ENCODE measurements at places on chromosomes 4 and X.
A peak's percentile ranks its signal among the peaks of the same experiment; 100 is the strongest.

DNA sequence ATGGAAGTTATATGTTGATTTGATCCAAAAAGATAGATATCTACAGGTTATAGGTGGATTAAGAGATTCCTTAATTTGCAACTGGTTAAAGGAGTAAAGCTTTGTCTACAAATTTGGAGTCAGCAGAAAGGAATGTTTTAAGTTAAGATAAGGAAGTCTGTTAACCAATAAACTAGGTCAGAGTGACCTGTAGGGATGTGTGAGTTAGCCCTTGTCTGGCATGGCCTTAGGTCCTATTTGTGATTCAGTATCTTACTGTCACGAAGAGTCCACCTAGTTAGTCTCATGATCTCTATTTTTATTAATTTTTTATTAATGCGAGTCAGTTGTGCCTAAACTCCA, 230.8 kb downstream of the INPP4B start:
- DNase-seq: no peak

DNA sequence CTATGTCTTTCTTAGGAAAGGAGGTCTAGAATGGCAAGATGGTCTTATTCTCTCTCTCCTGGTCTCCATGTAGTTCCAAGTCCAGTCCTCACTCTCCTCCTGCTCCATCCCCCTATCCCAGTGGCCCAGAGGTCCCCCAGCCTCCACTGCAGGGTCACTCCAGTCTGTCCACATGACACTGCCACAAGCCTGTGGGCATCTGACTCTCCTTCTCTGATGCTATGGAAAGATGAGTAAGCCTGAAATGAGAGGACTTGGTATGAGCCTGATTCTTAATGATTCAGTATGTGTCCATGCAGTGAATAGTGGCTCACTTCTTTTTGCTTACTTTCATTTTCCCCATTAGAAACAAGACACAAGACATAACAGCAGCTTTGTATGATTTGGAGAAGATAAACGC, 516.8 kb upstream of the ADGRL3 start:
- no peak for DNase-seq

DNA sequence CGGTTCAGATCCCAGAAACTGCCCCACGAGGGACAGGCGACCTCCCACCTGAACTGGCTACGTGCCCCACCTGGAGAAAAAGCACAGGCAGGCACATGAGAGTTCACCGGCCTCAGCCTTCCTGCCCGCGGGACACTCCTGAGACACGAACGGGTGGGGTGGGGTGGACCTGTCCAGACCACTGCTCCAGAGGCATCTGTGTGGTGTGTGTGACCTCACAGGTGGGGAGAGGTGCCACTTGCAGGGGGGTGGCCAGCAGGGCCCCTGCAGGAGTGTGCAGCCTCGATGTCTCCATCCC, 18.5 kb downstream of the NELFA start:
- DNase-seq: no peak

- no peak for DNase-seq
Measured at GRCh38 chrX:129938081-129938480, 32.1 kb downstream of the UTP14A start.

DNA sequence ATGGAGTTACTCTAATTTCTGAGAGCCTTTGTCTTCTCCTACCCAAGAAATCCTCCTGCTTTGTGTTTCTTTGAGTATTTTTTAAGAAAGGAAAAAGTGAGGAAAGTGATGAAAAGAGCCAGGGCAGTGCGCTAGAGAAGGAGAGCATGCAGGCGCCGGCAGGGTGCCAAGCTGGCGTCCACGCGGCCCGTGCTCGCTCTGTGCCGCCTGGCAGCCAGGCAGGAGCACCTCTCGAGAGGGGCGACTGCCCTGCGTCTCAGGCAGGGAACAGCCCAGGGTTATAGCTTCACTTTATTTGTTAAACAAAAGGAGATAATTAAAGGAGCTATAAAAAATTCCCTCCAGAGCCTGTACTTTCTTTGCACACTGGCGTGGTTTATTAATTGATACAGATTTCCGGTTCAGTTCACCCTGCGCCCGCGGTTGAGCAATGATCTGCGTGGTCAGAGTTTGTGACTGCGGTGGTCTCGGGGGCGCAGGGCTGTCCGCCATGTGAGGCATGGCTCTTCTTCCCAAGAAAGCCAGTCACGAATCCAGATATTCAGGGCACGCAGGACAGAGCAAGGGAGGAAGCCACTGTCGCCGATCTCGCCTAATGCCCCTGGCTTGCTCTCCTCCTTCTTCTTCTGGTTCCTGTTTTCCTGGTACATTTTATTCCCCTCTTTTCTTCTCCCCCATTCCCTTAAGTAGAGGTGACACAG, 110.8 kb upstream of the PAQR3 start:
- no peak for DNase-seq

- DNase-seq: no peak
Measured at GRCh38 chrX:113001836-113002235, 161.2 kb upstream of the AMOT start.

GRCh38 chr4:53688186-53688790, 97.0 kb upstream of the LNX1 start:
- no peak for DNase-seq

- DNase-seq: no peak
Measured at GRCh38 chr4:110610940-110611831, 11.7 kb downstream of the PITX2 start.

DNA sequence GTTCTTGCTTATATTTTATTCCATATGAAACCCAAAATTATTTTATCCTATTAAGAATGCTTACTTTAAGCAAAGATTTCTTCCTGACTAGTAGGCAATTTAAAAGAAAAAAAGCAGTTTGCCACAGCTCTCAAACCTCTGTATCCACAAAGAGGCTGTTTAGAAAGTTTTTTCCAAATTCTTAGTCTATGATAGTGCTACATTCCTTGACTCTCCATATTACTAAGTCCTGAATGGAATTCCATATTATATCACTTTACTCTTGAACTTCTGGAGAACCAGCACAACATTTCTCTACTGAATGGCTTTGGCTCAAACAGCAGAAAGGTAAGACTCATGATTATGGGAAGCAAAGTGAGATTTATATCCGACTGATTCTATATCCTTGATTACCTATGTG, 8.3 kb downstream of the SLC10A6 start:
- no peak for DNase-seq

DNA sequence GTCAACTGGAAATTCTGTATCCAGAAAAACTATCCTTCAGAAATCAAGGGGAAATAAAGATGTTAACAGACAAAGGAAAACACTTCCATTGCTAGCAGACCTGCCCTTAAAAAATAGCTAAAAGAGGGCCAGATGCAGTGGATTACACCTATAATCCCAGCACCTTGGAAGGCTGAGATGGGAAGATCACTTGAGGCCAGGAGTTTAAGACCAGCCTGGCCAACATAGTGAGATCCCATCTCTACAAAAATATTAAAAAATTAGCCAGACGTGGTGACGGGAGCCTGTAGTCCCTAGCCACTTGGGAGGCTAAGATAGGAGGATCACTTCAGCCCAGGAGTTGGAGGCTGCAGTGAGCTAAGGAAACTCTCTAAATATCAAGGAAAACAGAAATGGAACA, 67.4 kb downstream of the CNOT6L start:
- DNase-seq: no peak

GRCh38 chr4:170022211-170022610, 4.0 kb downstream of the MFAP3L start:
- DNase-seq: no peak

DNA sequence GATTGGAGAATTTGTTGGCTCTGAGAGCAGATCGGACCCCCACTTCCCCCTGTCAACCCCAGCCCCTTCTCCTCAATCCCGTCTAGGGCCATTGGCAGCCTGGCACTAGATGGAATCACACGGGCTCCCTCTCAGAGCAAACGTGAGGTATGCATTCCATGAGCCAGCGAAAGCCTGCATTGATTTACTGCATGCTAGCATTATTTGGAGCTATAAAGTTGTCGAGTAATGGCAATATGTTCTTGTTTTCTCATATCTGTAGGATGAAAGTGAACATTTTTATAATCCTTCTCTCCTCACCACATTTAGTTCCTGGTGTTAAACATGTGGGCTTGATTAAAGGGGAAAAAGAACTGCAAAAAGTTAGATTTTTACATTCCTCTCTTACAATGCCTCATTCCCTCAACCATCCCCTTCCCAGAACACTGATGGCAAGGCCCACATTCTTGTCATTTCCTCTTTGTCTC, 159.2 kb downstream of the SPRY1 start:
- DNase-seq: no peak

DNA sequence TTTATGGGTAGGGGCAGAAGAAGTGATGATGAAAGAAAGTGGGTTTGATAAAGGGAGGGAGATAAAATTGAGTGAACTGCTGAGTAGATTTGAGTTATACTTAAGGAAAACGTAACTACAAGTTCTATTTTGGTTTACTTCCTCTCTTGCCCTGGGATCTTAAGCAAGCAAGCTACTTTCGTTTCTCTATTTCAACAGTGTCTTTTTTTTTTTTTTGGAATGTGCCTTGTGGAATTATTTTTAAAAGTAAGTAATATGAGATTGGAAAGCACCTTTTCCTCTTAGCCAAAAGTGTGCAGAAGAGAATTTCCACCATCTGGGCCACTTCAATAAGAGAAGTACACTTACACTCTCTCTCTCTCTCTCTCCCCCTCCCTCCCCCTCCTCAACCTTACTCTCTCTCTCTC, 16.0 kb upstream of the C4orf36 start:
- DNase-seq: no peak

- no peak for DNase-seq
Measured at GRCh38 chr4:83115000-83115399, 471 bp upstream of the PLAC8 start.

DNA sequence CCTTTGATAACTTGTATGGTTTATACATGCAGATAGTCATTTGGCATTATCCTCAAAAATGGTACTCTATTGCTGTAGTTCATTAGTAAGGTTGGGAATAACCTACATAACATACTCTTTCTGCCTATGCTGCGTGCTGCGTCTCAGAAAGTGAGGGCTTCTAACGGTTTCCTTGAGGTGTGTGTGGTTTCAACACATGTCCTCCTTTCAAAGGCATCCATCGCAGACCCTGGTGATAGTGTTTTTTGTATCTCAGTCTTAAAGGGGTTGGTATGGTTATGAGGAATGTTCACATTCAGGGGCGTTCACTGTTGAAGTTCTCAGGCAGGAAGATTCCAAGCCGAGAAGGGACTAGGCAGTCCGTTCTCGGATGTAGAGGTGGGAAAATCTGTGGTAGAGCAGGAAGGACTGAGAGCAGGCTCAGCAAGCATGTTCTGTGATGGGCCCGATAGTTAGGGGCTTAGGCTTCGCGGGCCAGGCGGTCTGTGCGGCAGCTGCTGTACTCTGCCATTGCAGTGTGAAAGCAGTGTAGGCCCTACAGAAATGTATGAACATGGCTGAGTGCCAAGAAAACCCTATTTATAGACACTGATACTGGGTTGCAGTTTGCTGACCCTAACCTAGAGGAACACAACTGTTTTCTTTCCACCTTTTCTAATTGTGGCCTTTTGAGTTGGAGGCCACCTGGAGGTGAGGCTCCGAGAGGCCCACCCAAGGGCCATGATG, 123.2 kb downstream of the GPR143 start:
- DNase-seq: no peak

DNA sequence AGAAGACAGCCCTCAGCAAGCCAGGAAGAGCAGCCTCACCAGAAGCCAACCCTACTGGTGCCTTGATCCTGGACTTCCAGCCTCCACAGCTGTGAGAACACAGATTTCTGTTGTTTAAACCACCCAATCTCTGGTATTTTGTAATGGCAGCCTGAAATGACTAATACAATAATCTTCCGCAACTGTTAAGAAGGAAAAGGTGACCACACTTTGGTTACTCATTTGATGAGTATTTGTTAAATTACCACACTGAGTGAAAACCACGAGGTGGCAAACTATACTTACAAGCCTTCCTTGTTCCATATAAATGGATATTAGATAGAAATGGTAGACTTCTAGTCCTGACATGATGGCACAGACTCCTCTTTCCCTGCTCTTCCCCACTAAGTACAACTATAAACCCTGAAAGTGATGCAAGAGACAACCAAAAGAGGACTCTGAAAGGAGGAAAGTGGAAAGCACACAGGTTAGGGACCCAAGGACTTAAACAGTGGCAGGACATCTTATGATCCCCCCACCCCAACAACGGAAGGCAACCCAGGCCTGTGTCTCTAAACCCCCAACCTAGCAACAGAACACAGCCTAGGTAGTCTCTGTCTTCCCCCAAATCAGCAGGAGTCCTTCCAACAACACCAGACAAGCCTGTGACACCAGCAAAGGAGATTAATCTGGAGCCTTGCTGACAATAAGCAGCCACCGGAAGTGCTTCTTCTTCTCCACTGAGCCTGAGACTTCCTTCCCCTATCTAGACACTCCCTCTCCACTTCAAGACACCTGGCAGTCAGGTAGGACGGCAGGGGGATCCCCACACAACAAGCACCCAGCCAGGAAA, 12.3 kb downstream of the ZNF182 start:
- peak; percentile 12 for DNase-seq

- no peak for DNase-seq
Measured at GRCh38 chr4:54527532-54527931, 130.2 kb upstream of the KIT start.

- DNase-seq: no peak
Measured at GRCh38 chrX:69627744-69628143, 11.8 kb downstream of the EDA start.

GRCh38 chr4:169010125-169011023, at the start of gene CBR4:
TSS of gene CBR4 (minus strand) at chr4:169010255. CDS start at chr4:169010089, 166 bp downstream.
- DNase-seq: peak; percentile 98

- no peak for DNase-seq
Measured at GRCh38 chrX:40807384-40807783, 72.0 kb upstream of the MED14 start.

- DNase-seq: no peak
Measured at GRCh38 chr4:121734571-121734970, 30.4 kb downstream of the SMIM43 start.

Data from CD4-positive, alpha-beta T cell treated with Interferon alpha-2 for 1 hour (primary cell).